ENCODE measurements at places on chromosomes 12 and 14. TPM values are rescaled to one million over a fixed set of nuclear protein-coding genes. Genes with fewer than 3 reads are reported as not detected.

LIMA1 gene
- total RNA-seq: 59.9 TPM

RTL1 gene
- total RNA-seq: not detected

LRRIQ1 gene
- not detected for total RNA-seq

CCDC198 gene
- not detected for total RNA-seq

DNA sequence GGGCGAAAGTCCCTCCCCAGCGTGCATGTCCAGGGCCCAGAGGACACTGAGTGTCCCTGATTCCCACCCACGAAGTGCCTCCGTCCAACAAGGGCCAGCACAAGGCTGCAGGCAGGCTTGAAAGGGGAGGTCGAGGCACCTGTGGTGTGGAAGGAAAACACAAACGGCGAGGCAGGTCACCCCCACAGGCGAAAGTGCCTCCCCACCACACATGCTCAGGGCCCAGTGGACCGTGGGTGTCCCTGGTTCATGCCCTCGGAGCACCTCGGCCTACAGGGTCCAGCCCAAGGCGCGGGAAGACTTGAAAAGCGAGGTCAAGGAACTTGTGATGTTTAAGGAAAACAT is 370.4 kb downstream of the ALG10 start:
- no peak for DNase-seq

GRCh38 chr12:100164153-100164704 is 21.6 kb upstream of the BLTP3B start:
- no peak for DNase-seq

All from activated CD4-positive, alpha-beta memory T cell treated with anti-CD3 and anti-CD28 coated beads, Interleukin-2, amount 10 ng/mL, durations not matched to agents 7 days and 5 days (primary cell).